CD8-positive, alpha-beta T cell (primary cell): ENCODE measurements at places on chromosomes 5 and 9.

DNA sequence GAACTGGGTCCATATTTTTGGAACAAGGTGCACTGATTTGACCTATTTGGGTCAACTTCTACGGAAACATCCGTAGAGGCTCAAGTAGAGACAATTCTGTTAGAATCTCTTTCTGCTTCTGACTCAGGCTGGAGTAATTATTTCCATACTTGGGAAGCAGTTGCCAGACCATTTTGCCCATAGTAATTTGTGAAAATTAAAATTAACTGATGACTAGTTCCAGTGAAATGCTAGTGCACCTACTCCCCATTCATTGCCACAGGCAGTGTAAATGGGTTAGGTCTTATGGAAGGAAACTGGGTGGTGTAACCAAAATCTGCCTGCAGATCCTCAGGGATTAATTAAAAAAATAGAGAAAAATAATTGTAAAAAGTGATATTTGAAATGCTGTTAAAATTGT lies 201.1 kb downstream of the TENT4A start:
- DNase-seq = no peak

- no peak for DNase-seq
These were observed 18.1 kb downstream of the ANKRD33B start for GRCh38 chr5:10581867-10582511.

DNA sequence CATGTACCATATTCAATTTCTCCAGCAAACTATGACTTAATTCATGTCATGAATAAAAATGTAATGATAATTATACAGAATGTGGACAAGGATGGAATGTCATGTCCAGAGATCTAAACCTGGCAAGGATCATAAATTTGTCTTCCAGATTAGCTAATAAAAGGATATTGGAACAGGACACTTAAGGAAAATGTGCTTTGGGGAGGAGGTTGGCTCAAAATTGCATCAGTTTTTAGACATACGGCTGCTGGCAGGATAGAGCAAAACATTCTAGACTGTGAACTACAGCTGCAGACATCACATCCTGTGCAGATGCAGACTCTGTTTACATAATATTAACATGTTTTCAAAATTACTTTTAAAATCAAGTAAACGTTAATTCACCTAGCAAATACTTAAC lies 248.4 kb downstream of the TLR4 start:
- DNase-seq = no peak

DNA sequence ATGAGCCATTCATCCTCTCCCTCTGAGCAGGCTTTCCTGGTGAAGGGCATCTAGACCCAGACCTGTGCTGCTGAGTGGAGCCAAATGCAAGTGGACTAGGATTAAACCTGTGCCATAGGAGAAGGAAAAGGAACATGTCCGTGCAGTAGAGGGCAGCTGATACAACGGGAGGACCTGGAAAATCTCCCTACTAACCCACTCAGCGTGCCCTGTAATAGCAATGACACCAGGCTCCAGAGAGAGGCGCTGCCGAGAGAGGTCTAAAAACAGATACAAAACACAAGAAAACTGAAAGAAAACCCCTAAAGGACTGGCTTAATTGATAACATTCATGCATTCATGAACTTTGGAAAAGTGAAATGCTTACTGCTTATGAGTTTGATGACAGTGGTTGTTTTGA lies 60.8 kb downstream of the PFDN1 start:
- no peak for DNase-seq

DNA sequence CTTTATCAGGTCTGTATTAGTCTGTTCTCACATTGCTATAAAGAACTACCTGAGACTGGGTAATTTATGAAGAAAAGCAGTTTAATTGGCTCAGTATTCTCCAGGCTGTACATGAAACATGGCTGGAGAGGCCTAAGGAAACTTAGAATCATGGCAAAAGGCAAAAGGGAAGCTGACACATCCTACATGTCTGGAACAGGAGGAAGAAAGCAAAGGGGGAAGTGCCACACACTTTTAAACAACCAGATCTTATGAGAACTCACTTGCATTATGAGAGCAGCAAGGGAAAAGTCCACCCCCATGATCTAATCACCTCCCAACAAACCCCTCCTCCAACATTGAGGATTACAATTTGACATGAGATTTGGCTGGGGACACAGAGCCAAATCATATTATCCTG lies 132.1 kb downstream of the PCSK1 start:
- DNase-seq = no peak

DNA sequence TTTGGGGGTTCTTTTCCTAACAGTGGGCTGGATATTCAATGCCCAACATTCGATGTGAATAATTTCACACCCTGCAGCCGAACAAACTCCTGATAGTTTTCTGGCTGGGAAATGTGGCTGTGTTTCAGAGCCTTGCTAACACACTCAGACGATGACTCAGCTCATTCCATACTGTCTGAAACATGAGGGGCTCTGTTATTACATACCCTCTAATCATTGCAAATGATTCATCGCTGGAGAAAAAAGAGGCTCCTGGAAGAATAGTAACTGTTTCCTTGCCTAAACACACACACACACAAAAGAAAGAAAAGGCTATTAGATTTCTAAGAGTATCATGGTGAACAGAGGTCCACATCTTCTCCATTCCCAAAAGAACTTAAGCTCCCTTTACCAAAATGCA lies 75.8 kb downstream of the OXCT1 start:
- DNase-seq = no peak

GRCh38 chr9:75147638-75148037 lies 59.3 kb downstream of the OSTF1 start:
- DNase-seq = no peak

- DNase-seq = no peak
These were observed 58.9 kb downstream of the NEURL1B start for GRCh38 chr5:172699999-172700364.

DNA sequence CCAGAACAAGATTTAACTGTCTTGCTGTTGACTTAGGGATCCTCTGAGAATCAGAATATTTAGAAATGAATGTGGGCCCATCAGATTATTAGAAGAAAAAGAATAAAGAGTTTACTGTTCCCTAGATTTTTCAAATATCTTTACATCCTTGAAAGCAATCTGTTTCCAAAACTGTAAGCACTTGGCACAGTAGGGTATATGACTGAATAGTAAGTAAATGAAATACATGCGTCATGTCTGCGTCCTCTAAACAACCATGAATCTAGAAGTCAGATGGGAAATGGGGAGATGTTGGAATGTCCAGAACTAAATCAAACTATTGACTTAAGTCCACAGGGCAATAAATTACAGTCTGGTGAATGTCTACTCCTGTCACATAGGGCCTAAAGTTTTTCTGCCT lies 26.1 kb downstream of the TTC23L start:
- no peak for DNase-seq

DNA sequence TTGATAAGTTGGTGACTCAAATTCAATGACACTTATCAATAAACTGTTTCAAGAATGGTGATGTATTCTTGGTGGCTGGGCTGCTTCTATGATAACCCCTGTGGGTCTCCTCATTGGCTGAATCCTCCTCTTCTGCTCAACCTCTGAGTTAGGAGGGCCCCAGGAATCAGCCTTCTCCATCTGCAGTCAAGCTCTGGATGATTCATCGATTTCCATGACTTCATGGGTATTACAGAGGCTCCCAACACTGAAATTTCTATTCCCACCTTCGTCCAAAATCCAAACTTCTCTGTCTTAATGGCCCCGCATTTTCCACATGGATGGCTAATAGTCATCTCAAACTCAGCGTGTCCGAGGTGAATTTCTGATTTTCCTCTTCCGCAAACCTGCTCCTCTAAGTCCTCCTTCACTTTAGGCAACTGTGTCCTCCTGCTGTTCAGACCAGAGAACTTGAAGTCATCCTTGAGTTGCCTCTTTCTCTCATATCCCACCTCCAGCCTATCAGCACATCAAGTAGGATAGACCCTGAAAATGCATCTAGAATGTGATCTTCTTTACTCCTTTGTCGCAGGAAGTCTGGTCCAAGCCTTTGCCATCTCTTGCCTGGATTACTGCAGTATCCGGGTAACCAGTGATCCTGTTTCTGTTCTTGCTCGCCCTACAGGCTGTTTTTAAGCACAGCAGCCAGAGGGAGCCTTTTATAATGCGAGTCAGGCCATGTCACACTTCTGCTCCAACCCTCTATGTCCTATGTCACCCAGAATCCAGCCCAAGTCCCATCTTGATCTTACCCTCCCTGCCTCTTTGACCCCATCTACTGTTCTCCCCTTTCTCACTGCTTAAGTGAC lies 41.4 kb upstream of the IL7R start:
- no peak for DNase-seq

DNA sequence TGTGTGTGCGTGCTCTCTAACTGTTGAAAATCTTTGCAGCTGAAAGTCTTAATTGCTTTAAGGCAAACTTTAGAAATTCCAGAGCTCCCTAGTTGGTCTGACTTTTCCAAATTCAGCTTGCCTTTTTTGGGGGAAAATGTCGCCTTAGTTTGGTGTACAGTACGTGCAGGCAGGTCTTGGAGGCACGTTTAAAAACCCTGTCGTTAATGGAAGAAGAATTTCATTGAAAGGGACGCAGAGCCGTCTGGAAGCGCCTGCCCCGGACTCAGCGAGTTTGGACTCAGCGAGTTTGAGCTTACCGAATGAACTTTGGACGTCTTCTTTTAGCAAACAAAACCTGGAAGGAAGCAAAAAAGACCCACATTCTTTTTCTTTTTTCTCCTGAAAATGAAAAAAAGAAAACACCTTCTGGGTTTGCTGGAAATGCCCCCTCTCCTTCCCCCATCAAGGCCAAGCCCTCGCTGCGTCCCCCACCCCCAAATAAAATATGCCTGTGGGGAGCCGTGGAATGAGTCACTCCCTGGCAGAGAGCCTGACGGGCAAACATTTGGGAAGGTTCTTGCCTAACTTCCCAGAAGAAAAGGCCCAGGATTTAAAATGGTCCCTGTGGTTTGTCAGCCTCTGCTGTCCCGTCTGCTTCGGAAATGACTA lies 1.5 kb downstream of the NEK6 start:
- no peak for DNase-seq

- DNase-seq = no peak
These were observed 125.9 kb upstream of the SARDH start for GRCh38 chr9:133864011-133864410.

DNA sequence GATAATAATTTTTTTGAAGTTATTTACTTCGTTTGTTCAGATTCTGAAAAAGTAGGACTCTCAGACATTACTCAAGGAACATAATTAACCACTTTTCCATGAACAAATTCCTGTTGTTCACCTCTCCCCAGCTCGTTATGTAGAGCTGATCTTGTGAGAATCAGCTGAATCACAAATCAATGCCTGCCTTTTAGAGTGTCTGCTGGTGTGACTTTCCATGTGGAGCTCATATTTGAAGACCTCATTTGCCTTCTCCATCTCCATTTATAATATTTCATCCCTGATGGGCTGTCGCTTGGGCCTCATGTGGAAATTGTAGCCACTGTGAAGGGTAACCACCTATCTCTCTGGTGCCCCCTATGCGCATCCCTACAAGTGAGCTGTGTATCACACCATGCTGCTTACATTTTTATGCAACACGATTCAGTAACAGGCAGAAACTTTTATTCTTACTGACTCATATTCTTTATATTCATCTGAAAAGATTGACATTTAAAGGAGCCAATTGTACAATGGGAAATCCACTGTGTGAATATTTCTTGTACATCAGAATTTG lies 111.3 kb downstream of the STK32A start:
- DNase-seq = no peak

DNA sequence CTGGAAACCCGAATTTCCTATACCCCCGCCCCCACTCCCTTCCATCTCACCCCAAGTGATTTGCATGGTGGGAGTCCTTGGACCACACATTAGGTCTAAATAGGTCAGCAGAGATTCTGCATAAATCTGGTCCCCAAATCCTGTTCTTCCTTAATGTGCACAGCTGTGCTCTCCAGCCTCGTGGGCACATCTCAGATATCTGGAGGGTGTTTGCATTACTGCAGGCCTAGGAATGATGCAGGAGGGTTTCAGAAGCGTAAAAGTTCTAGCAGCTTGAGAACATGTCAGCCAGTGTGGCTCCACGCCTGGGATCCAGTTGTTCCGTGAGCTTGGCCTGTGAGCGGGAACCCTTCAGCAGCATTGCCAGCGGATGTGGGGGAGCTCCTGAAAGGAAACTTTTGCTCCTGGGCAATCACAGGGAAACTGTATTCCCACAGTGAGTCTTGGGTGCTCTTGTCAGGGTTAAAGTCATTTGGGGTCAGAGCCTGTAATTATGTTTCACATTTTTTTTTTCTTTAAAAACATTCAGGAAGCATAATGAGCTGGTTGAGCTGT lies 12.9 kb downstream of the ARHGAP26 start:
- DNase-seq = no peak

- no peak for DNase-seq
These were observed 349.3 kb upstream of the ACTBL2 start for GRCh38 chr5:57831932-57832331.

DNA sequence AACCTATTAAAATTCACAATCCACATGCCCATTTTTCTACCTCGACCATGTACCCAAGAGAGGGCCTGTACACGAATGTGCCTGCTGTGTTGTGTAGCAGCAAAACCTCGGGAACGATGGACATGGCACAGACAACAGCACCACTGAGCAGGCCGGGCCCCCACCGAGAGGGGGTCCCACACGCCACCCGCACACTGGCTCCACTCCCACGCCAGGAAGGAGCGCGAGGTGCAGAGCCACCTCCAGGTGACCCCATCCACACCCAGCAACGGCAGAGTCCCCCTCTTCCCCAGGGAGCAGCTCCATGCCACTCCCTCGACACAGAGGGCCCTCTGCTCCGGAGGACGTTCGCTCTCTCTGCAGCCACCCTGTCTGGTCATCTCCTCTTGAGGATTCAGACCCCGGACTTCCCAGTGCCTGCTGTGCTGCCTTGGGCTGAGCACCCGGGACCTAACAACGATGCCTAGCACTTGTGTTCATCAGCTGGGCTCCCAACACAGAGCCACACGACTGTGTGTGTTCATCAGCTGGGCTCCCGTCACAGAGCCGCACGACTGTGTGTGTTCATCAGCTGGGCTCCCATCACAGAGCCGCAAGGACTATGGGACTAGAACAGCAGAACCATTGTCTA lies 25.3 kb upstream of the ADAMTS2 start:
- DNase-seq = no peak

GRCh38 chr5:149679876-149680809 lies 50.0 kb upstream of the PPARGC1B start:
- no peak for DNase-seq

DNA sequence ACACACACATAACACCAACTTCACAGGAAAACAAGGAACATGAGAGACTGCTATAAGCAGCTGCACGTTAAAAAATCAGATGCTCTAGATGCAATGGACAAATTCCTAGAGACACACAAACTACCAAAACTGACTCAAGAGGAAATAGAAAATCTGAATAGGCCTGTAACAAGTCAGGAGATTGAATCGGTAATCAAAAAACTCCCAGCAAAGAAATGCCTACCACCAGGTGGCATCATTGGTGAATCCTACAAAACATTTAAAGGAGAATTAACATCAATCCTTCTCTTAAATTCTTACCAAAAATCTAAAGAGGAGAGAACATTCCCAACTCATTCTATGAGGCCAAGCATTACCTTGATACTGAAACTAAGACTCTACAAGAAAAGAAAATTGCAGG lies 54.9 kb downstream of the NDST1 start:
- no peak for DNase-seq

DNA sequence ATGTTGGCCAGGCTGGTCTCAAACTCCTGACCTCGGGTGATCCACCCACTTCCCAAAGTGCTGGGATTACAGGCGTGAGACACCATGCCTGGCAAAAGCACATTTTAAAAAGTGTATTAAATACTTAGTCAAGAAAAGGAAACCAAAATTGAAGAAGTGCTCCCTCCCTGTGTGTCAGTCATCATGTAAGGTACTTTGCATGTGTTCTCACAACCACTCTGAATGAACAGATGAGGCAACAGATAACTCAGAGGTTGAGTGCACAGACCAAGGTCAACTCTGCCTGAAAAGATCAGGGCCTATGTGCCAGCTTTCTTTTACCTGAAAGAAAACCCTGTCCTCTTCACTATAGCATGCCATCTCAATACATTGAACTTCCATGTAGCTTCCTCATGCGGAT lies 289.7 kb downstream of the MRPS30 start:
- no peak for DNase-seq
